Smooth muscle cell of the pulmonary artery (primary cell): ENCODE measurements at places on chromosomes 6 and 20. TPM values are rescaled to one million over a fixed set of nuclear protein-coding genes. Genes with fewer than 3 reads are reported as not detected.

The HFE gene
- 20.3 and 29.6 TPM in 2 replicates for total RNA-seq

The EEF1A2 gene
- total RNA-seq = 2.3 and 3.5 TPM in 2 replicates

The DDX39B gene
- 221 and 228 TPM in 2 replicates for total RNA-seq

The TRIM10 gene
- not detected in 2 replicates for total RNA-seq

The ALDH8A1 gene
- 0.72 and 1.8 TPM in 2 replicates for total RNA-seq

The XKR7 gene
- under 0.01 TPM in 1 of 2 replicates, not detected in the other for total RNA-seq

The ENPP1 gene
- total RNA-seq = 4.8 and 37.4 TPM in 2 replicates

The TCF21 gene
- total RNA-seq = 0.50 and 3.5 TPM in 2 replicates

The HINT3 gene
- 30.0 and 32.1 TPM in 2 replicates for total RNA-seq

The ENPP4 gene
- 0.89 and 17.1 TPM in 2 replicates for total RNA-seq

The SLC22A7 gene
- not detected in 2 replicates for total RNA-seq

The MEI4 gene
- not detected in 2 replicates for total RNA-seq

The IYD gene
- total RNA-seq = under 0.01 TPM in 1 of 2 replicates, not detected in the other

The ARHGAP40 gene
- not detected in 2 replicates for total RNA-seq

The PGM3 gene
- 126 and 140 TPM in 2 replicates for total RNA-seq

The GRM1 gene
- total RNA-seq = 0.07 TPM in 2 replicates

The TPMT gene
- 11.6 and 13.9 TPM in 2 replicates for total RNA-seq

The PROCR gene
- total RNA-seq = 51.4 and 129 TPM in 2 replicates

The RCAN2 gene
- total RNA-seq = 0.30 and 2.3 TPM in 2 replicates

The FAM209B gene
- not detected in 2 replicates for total RNA-seq

The AMD1 gene
- total RNA-seq = 28.5 and 39.8 TPM in 2 replicates

The CST3 gene
- 425 and 515 TPM in 2 replicates for total RNA-seq

The MAPK13 gene
- total RNA-seq = 16.7 and 17.1 TPM in 2 replicates

The PRND gene
- not detected in 2 replicates for total RNA-seq

The TNXB gene
- total RNA-seq = 9.8 and 66.7 TPM in 2 replicates

The PTK6 gene
- total RNA-seq = 0.07 and 0.10 TPM in 2 replicates

The CENPB gene
- total RNA-seq = 101 and 113 TPM in 2 replicates

The DNAAF9 gene
- total RNA-seq = 18.9 and 24.7 TPM in 2 replicates

The CAP2 gene
- 12.3 and 17.9 TPM in 2 replicates for total RNA-seq

The WFDC12 gene
- total RNA-seq = not detected in 2 replicates

The RARS2 gene
- 34.3 and 42.2 TPM in 2 replicates for total RNA-seq

The CRIP3 gene
- 0.39 TPM in 1 of 2 replicates, not detected in the other for total RNA-seq

The SLC22A3 gene
- 10.2 and 13.5 TPM in 2 replicates for total RNA-seq

The SNRPB2 gene
- total RNA-seq = 25.5 and 33.9 TPM in 2 replicates

The BEND3 gene
- total RNA-seq = 2.4 and 2.5 TPM in 2 replicates

The MYLIP gene
- 29.9 and 33.2 TPM in 2 replicates for total RNA-seq

The ID4 gene
- 6.1 and 19.0 TPM in 2 replicates for total RNA-seq

The ANGPT4 gene
- not detected in 2 replicates for total RNA-seq

The HCK gene
- total RNA-seq = not detected in 2 replicates

The SNPH gene
- 12.0 and 21.3 TPM in 2 replicates for total RNA-seq

The APOBEC2 gene
- total RNA-seq = not detected in 2 replicates

The CASS4 gene
- 0.23 and 0.26 TPM in 2 replicates for total RNA-seq

The CAGE1 gene
- 0.07 TPM in 2 replicates for total RNA-seq

The FAM162B gene
- 2.2 and 11.5 TPM in 2 replicates for total RNA-seq

The LTA gene
- total RNA-seq = not detected in 2 replicates

The ATF6B gene
- total RNA-seq = 23.8 and 27.5 TPM in 2 replicates

The LRRN4 gene
- 0.07 TPM in 1 of 2 replicates, not detected in the other for total RNA-seq

The ELOVL2 gene
- total RNA-seq = 0.46 and 0.85 TPM in 2 replicates

The E2F3 gene
- 6.7 and 10.4 TPM in 2 replicates for total RNA-seq

The LIME1 gene
- total RNA-seq = 3.1 and 5.2 TPM in 2 replicates

The BMP7 gene
- not detected in 2 replicates for total RNA-seq

The DYNLT2 gene
- total RNA-seq = 0.39 and 0.43 TPM in 2 replicates
